Renal pelvis (tissue), 12 donors: ENCODE measurements at places on chromosomes 12 and 14. TPM values are rescaled to one million over a fixed set of nuclear protein-coding genes. Genes with fewer than 3 reads are reported as not detected.

GRCh38 chr12:46442239-46442638, 69.7 kb upstream of the SLC38A2 start:
- DNase-seq, result no peak

DNA sequence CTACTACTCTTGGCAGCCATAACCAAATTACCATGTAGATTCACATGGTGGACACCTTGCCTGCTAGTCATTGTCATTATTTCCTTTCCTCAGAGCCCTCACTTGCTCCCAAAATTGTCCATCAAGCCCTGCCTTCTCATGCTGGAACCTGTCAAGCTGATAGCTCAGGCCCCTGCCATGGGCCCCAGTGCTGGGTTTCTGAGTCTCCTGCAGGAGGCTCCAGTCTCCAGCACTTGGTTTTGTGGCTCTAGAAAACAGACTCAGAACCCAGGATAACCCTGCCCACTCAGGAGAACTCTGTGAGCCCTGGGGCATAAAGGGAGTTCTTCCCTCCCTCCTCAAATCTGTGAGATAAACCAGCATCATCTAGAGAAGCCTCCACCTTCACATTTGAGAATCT, 10.8 kb downstream of the KRT71 start:
- DNase-seq, result no peak

DNA sequence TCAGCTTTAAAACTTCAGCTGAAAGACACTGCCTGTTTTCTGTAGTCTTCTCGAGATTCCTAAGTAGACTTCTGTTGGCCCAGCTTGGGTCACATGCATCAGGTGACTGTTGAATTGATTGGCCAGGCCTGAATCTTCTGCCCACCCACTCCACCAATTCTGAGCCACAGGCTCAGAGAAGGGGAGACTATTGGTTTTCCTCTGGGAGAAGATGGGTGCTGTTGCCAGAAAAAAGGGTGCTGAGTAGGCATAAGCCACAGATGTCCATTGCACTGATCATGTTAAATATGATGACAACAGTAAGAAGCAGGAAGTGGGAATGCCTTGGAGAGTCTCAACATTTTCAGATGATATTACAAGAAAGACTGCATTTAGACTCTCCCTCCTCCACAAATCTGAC, 6.8 kb upstream of the SPTLC2 start:
- no peak for DNase-seq

GRCh38 chr12:75666126-75666938, 154.9 kb upstream of the KRR1 start:
- DNase-seq, result no peak

- no peak for DNase-seq
These were observed 150.9 kb upstream of the PLEKHG7 start for GRCh38 chr12:92551853-92552397.

DNA sequence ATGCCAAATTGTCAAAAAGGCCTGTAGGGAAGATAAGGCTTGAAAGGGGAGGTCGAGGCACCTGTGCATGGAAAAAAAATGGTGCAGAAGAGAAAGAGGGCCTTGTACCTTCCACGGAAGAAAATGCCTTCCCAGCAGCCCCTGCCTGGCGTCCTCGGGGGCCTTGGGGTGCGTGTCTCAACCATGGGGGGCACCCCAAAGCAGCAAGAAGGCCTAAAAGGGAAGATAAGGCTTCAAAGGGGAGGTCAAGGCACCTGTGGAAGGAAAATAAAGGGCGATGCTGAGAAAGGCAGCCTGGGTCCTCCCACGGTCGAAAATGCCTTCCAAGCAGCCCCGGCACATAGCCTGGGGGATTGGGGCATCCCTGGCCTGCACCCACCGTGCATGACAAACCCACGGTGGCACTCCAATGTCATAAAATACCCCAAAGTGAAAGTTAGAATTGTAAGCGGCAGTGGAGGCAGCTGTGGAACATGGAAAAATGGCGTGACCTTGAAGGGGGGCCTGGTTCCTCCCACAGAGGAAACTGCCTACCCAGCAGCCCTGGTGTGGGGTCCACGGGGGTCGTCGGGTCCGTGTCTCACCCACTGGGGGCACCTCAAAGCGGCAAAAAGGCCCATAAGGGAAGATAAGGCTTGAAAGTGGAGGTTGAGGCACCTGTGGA, 275.0 kb downstream of the ALG10 start:
- DNase-seq, result no peak

- DNase-seq, result no peak
These were observed 807 bp upstream of the ZCCHC8 start for GRCh38 chr12:122501489-122501989.

DNA sequence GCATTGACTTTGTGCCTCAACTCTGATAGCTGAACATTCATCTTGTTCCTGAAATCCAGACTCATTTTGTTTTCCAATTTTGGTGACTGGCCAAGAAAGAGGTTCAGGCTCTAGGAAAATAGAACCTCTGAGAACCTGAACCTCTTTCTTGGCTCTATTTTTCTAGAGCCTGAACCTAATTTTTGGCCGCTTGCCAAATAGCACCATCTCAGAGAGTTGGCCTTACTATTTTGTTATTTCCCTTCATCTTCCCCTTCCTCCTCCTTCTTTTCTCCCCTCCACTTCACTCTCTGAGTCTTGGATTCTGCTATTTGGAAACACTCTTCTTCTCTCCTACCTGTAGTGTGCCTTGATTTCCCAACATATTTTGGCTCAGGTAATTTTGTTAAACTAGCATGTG, 114.4 kb upstream of the CNTN1 start:
- no peak for DNase-seq

DNA sequence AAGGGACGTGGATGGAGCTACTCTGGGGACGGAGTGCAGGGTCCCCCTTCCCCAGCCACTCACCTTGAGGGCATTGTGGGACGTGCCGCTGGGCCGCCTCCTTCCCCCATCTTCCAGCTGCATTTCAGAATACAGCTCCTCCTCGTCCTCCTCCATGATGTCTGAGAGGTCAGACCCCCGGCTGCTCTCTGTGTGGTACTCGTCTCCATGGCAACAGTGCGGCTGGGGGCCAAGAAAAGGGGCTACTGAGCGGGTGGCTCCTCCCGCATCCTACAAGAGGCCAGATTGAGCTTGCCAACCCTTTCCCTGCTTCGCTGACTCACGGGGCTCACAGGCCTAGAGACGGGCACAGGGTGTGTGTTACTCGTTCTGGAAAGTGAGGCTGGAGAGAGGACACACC, 90.4 kb downstream of the PIWIL1 start:
- no peak for DNase-seq

DNA sequence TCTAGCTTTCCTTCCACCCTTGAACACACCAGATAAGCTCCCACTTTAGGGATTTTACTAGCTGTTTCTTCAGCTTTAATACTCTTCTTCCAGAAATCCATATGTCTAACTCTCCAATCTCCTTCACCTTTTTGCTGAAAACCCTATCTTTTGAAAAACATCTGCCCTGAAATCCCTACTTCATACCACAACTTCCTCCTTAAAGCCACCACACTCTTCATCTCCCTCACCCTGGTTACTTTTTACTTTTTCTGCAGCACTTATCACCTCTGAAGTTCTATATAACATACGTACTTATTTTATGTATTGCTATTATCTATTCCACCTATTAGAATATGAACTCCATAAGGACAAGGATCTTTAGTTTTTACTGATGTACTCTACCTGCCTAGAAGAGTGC, 28.6 kb upstream of the PTPRQ start:
- no peak for DNase-seq

DNA sequence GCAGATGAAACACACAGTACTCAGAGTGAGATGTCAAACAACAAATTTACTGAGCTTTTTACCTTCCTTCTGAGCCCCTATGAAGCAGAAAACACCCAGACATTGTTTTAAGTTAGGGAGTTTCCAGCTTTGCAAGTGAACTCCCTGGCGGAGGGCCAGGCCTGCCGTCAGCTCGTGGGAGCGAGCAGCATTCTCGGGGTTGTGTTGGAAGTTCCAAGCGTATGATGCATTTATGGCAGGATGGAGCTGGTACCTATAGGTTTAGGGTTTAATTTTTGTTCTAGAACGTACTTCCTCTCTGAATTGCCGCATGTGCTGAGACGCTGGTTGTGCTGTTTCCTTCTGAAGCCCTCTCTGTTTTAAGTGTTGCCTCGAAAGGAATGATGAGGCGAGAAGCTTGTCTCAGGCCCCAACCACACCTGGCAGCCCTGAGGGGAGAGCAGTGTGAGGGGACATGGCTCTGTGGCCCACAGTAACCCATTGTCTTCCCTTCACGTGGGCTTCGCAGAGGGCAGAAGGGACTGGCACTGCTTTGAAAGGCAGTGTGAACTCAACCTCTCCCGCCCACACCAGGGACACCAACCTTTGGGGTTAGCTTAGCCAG, 76.6 kb downstream of the SSPN start:
- DNase-seq, result peak; percentile 63

GRCh38 chr14:92692822-92693226, 55.6 kb downstream of the LGMN start:
- no peak for DNase-seq

DNA sequence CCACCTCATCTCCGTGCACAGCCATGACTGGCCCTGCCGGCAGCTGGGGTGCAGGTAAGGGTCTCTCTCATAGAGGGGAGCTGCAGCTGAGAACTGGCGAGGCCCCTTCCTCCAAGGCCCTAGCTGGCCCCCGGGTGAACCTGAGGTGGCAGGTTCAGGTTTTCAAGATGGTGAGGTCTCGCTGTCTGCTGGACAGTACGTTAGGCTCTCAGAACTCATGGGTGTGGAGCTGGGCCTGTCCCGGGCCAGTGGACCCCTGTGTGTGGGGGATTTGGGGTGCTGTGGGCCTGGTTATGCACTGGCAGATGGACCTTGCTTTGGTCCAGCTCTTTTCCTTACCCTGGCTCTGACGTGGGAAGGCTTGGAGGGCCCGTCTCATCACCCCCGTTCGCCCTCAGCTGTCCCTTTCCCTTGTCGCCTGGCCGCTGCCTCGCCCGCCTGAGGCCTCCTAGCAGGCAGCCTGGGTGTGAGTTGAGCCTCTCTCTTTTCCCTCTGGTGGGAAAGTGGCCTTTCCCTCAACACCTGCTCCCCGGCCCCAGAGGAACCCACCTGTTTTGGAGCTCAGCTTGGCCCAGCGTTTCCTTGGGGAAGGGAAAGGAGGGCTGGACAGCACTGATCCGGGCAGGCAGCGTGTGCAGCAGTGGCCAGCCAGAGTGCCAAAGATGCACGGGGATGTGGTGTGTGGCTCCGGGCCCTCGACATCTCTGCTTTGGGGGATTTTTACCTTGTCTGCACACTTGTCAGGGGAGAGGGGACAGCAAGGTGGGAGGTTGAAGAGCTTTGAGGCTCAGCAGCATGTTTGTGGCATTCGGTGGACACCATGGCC, 28.3 kb downstream of the IL31 start:
- DNase-seq, result no peak

DNA sequence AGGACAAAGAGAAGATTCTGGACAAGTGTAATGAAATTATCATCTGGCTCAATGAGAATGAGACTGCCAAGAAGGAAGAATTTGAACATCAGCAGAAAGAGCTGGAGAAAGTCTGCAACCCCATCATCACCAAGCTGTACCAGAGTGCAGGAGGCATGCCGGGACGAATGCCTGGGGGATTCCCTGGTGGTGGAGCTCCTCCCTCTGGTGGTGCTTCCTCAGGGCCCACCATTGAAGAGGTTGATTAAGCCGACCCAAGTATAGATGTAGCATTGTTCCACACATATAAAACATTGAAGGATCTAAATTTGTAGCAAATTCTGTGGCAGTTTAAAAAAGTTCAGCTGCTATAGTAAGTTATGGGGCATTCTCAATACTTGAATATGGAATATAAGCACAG, 174.3 kb upstream of the CCND2 start:
- DNase-seq, result no peak

GRCh38 chr12:121798787-121799155, 5.0 kb upstream of the SETD1B start:
- DNase-seq, result no peak

DNA sequence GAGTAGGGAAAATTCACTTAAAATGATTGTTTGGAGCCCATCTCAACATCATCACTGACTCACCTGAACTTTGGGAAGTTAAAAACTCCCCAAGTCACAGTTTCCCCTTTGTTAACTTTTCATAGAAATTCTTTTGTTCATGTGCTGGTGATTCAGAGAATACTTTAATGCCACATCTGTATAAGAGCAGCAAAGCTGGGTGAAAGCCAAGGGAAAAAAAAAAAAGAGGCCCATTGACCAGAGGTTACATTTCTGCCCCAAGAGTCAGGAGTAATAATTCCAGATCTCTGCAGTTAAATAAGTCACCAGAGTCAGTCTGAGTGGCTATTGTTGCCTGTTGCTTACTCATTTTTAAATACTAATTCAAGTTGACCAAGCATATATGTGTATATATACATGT, 136.4 kb upstream of the LGR5 start:
- no peak for DNase-seq

- DNase-seq, result no peak
These were observed 2.3 kb downstream of the KRT72 start for GRCh38 chr12:52598966-52599365.

DNA sequence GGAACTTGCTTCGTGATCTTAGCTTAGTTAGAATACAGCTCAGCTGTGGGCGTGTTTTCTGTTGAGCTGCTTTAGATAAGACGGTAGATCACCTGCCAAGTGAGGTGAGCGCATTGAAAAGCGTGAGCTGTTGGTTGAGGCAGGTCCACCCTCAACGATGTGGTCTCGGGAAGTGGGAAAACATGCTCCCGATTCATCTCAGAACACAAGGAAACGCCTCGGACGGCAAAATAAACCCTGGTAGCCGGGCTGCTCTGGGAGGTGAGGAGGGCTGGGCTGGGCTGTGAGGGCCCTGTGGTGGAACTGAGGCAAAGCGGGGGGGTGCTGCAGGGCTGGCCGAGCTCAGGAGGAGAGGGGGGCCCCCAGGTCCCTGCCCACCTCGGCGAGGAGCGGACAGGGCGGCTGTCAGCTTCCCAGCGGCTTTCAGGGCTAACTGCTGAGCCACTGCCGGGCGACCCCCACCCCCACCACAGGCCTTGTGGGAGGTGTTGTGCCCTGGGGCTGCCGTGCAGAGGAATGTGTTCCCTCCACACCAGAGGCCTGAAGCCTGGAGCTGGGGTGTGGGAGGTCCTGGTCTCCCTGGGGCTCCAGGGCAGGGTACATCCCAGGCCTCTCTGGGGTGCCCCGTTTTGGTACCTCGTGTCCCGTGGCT, 30.7 kb downstream of the NOC4L start:
- no peak for DNase-seq

GRCh38 chr14:80485764-80486163, 274.5 kb upstream of the DIO2 start:
- DNase-seq, result no peak

- DNase-seq, result no peak
These were observed 126.7 kb upstream of the SLC38A2 start for GRCh38 chr12:46499226-46499625.

GRCh38 chr12:107446476-107446875, 239.1 kb upstream of the PWP1 start:
- no peak for DNase-seq

- DNase-seq, result no peak
These were observed 92.7 kb upstream of the HOXC13 start for GRCh38 chr12:53845932-53846331.

- no peak for DNase-seq
These were observed 678 bp downstream of the TRMT61A start for GRCh38 chr14:103529383-103530365.

- DNase-seq, result no peak
These were observed 72.2 kb upstream of the OSBPL8 start for GRCh38 chr12:76631741-76632140.

Gene BATF
- polyA plus RNA-seq, result 0.68 TPM

Gene TROAP
- polyA plus RNA-seq, result 26.6 TPM

Gene HRK
- polyA plus RNA-seq, result 0.22 TPM

Gene RHEBL1
- polyA plus RNA-seq, result 1.6 TPM

Gene PIP4K2C
- polyA plus RNA-seq, result 37.2 TPM

Gene FGD4
- polyA plus RNA-seq, result 10.6 TPM

Gene DENND5B
- 29.6 TPM for polyA plus RNA-seq

Gene RNU6-7
- polyA plus RNA-seq, result not detected

Gene LPAR5
- 1.4 TPM for polyA plus RNA-seq

Gene ERP27
- 20.6 TPM for polyA plus RNA-seq

Gene SERPINA1
- 105 TPM for polyA plus RNA-seq

Gene ASIC1
- polyA plus RNA-seq, result 5.5 TPM
